NAMALWA (cell line): ENCODE measurements at places on chromosomes 1 and 21.

- no peak for DNase-seq
Measured at GRCh38 chr21:44687671-44688070, 5.7 kb upstream of the KRTAP12-1 start.

- no peak for DNase-seq
Measured at GRCh38 chr1:2968471-2968881, 52.8 kb upstream of the ACTRT2 start.

DNA sequence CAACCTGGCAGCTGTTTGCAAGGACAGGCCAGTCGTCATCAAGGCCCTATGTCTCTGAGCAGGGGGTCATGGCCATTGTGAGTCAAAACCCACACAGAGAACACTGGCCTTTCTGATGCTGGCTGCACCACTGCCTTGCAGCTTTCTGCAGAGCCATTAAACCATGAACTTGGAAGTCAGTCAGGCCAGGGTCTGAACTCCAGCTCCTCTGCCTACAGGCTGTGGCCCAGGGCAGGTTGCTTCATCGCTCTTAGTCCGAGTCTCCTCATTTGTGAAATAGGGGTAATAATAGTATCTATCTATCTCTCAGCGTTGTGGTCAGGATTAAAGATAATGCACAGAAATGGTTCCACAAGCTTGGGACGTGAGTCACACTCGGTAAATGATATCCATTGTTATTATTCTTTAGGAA lies 35.8 kb upstream of the HIVEP3 start:
- no peak for DNase-seq

DNA sequence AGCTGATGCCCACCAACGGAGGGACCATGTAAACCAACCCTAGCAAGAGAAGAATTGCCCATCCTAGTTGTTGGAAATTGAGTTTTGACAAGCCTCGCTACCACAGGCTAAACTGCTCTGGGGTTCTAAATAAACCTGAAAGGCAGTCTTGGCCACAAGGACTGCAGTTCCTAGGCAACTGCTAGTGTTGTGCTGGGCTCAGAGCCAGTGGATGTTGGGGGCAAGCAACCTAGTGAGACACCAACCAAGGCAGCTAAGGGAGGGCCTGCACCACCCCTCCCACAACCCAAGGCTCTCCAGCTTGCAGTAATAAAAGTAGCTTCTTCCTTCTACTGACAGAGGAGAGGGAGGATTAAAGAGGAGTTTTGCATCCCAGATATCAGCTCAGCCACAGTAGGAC lies 102.4 kb upstream of the PKN2 start:
- DNase-seq = no peak

DNA sequence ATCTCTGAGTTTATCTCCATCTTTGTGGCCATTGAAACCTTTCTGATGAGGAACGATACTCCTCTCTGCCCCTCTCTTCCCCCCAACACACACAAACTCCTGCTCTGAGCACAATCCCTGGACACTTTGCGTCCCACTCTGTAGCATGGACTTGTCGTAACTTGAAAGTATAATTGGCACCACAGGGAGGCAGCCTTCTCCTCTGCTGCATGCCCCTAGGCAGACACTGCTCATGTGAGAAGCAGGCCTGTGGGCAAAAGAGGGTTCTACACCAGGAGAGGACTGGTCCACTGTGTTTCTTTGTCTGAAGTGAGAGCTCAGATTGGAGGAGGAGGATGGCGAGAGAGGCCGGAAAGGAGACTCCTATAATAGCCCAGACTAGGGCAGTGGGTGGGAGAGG lies 3.8 kb upstream of the PARS2 start:
- DNase-seq = peak; percentile 30

GRCh38 chr1:246447501-246447900 lies 59.6 kb downstream of the SMYD3 start:
- no peak for DNase-seq

DNA sequence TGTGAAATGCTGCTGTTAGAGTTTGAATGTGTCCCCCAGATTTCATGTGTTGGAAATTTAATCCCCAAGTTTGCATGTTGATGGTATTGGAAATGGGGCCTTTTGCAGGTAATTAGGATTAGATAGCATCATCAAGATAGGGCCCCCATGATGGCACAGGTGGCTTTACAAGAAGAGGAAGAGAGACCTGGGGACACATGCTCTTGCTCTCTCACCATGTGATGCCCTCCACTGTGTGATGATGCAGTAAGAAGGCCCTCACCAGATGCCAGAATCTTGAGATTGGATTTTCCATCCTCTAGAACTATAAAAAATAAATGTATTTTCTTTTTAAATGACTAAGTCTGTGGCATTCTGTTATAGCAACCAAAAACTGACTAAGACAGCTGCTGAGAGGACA lies 57.0 kb upstream of the NEK7 start:
- no peak for DNase-seq

GRCh38 chr21:19792004-19792403 lies 1206.2 kb upstream of the NCAM2 start:
- DNase-seq = no peak

- DNase-seq = no peak
Measured at GRCh38 chr1:23436520-23437354, 12.2 kb upstream of the TCEA3 start.

- DNase-seq = no peak
Measured at GRCh38 chr1:76572229-76572628, 295.1 kb upstream of the ST6GALNAC5 start.

GRCh38 chr1:12464598-12465056 lies 153.4 kb downstream of the DHRS3 start:
- no peak for DNase-seq

DNA sequence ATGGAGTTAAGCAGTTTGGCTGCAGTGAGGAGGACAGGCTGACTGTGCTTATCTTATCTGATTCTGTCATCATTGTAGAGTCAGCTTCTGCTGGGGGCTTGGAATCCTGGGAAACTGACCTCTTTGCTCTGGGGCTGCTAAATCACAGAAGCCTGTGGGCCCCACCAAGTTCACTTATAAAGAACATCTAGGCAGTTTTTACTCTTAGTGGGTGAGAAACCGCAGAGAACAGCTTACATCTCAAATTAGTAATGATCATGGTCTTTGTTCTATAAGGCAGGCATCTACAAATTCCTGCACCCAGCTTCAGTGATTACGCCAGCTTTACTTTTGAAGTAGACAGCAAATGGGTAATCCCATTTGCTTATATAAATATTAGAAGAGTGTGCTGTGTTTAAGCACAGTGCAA lies 75.7 kb downstream of the ZC3H11B start:
- DNase-seq = no peak

GRCh38 chr21:44370027-44370735 lies 16.8 kb downstream of the TRPM2 start:
- DNase-seq = no peak

- no peak for DNase-seq
Measured at GRCh38 chr1:201215531-201216357, 25.1 kb downstream of the IGFN1 start.

- no peak for DNase-seq
Measured at GRCh38 chr1:176643536-176643935, 180.6 kb downstream of the PAPPA2 start.

GRCh38 chr1:235293322-235293942 lies 34.5 kb downstream of the ARID4B start:
- DNase-seq = no peak

- DNase-seq = no peak
Measured at GRCh38 chr1:182968151-182968741, 15.3 kb upstream of the SHCBP1L start.

DNA sequence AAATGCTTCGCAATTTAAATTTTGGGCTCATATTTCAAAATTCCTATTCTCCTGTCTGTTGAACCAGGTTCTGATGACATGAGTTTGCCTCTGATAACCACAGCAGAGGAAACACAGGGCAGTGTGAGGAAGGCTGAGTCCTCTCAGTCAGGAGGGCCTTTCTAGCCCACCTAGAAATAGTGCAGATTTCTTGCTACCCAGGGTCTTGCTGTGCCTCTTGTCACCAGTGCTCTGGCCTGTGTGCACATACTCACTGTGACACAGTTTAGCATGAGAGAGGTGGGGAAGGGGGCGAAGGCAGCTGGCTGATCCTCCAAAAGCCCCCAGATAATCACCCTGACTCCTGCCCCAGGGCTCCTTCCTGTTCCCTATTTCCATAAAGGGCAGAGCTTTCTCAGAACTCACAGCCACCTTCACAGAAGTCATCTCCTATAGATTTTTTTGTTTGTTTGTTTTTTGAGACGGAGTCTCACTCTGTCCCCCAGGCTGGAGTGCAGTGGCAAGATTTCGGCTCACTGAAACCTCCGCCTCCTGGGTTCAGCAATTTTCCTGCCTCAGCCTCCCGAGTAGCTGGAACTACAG lies 23.7 kb downstream of the ERRFI1 start:
- DNase-seq = no peak

GRCh38 chr21:33042812-33043211 lies 17.1 kb downstream of the OLIG2 start:
- no peak for DNase-seq

DNA sequence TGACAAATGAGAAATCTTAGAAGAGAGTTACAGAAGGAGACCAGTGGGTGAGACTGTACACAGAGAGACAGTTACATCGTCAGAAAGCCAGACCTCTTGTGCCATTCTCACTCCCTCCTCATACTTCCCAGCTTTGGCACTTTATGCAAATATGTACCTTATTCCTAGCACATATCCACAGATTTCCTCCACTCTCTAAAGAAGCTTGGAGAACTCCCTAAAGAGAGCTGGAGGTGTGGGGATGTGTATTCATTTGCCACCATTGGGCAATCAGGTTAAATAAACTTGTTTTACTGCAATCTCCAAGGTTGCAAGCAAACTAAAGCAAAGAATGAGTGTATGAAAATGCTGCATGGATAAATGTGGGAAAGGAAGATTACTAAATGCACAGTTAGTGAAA lies 380.9 kb upstream of the PRMT6 start:
- DNase-seq = no peak

- no peak for DNase-seq
Measured at GRCh38 chr1:221188458-221188857, 309.2 kb downstream of the HLX start.

DNA sequence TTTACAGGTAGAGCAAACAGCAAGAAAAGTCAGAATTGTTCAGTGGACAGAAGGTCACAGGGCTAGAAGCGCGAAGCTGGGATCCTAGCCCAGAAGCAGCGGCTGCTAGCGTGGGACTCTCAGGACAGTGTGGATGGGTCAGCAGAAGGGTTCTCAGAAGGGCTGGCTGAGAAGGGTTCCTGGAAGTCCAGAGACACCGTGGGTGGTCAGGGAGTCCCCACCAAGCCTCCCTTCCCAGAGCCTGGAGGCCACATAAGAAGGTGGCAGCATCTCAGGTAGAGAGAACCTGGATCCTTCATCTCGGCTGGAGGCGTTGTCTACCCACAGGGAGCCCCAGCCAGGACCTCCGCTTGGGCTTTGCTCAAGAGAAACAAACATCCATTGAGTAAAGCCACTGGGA lies 696.3 kb downstream of the PTPRU start:
- DNase-seq = no peak

GRCh38 chr21:15293240-15293639 lies 228.4 kb upstream of the NRIP1 start:
- no peak for DNase-seq

GRCh38 chr1:194026422-194026821 lies 840.0 kb upstream of the B3GALT2 start:
- DNase-seq = no peak

- DNase-seq = no peak
Measured at GRCh38 chr1:202938287-202938925, 11.4 kb upstream of the KLHL12 start.
